ENCODE measurements at places on chromosomes 12 and 14. TPM values are rescaled to one million over a fixed set of nuclear protein-coding genes. Genes with fewer than 3 reads are reported as not detected.

GRCh38 chr14:69763761-69764510 is 3.0 kb upstream of the SRSF5 start:
- no peak for DNase-seq

DNA sequence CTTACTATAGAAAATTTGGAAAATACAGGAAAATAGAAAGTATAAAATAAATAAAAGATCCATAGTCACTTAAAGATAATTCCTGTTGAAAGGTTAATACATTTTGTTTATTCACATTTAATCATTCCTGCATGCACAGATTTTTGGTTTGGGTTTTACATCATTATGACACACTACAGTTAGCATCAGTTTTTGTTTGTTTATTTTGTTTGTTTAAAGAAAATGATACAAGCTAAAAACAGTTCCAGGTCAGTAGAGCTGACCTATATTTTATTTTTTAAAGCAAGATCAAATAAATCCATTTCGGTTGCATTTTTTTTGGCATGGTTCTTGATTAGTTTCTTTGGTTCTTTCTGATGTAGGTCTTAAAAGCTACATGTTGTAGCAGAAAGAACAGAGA is 68.8 kb upstream of the CCDC91 start:
- DNase-seq: no peak

DNA sequence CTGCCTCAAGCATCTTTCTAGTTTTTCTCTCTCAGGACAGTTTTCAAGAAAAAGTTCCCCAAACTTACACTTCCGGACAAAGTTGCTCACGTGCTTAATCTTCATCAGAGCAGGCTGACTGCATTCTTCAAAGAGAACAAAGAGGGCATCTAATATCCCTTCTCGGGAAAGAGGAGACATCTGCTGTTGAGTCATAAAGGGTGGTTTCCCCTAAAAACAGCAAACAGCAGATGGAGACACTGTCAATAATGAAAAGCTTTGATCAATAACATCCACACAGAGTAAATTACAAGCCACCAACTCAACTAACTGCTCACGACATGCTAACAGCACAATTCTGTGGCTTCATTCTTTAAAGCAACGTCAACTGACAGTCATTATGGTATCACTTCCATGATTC is 8.1 kb downstream of the CIT start:
- no peak for DNase-seq

DNA sequence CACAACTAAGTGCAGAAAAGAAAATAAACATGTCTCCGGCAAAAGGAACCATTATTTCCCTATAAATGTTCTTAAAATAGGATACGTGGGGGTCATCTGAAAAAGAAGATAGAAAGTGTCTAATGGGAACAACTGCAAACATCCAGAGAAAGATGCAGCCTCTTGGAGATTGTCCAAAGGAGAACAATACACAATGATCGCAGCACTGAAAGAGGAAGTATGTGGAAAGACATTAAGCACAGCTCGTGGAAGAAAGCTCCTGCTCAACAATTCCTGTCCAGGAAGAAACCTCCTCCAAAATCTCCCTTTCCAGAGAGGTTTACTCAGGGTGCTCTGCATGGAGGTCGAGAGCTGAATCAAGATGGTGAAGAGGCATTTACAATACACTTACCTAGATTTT is 2.5 kb upstream of the LALBA start:
- DNase-seq: no peak

GRCh38 chr14:55707365-55707804 is 127.4 kb downstream of the KTN1 start:
- peak; percentile 37 for DNase-seq

- no peak for DNase-seq
Observed at GRCh38 chr14:75634848-75635247, 25.8 kb downstream of the ERG28 start.

DNA sequence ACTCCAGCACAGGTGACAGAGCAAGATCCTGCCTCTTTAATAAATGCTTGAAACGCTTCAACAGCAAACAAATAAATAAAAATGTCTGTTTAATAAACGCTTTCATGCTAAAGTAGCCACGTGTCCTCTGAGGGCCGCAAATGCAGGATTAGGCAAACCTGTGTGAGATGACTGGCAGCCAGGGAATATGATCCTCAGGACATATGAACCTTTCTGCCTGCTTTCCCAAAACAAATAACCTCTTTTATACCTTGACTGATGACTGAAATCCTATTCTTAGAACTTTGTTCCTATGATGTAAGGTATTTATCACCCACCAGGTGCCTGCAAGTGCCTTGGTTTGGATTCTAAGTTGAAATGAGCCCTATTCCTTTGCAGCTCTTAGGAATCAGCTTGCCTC is 14.5 kb upstream of the FLVCR2 start:
- DNase-seq: no peak

GRCh38 chr12:89975574-89975973 is 266.9 kb upstream of the ATP2B1 start:
- DNase-seq: no peak

GRCh38 chr12:91630083-91630482 is 447.5 kb upstream of the DCN start:
- DNase-seq: no peak

DNA sequence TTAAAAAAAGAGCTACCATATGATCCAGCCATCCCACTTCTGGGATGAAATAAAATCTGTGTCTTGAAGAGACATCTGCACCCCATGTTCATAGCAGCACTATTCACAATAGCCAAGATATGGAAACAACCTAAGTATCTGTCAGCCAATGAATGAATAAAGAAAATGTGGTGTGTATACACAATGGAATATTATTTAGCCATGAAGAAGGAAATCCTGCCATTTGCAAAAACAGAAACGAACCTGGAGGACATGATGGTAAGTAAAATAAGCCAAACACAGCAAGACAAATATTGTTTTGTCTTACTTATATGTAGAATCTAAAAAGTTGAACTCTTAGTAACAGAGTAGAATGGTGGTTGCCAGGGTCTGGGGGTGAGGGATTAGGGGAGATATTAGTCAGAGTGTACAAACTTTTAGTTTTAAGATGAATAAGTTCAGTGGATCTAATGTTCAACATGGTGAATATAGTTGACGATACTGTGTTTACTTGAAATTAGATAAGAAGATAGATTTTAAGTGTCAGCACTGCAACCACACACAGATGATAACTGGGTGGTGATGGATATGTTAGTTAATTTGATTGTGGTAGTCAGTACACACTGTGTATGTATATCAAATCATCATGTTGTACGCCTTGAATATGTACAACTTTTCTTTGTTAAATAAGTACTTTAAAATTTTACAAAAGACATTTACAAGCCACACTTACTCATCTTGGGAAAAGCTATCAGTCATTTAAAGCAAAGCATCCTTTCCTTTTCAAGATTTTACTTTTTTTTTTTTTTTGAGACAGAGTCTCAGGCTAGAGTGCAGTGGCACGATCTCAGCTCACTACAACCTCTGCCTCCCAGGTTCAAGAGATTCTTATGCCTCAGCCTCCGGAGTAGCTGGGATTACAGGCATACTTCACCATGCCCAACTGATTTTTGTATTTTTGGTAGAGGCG is 89.9 kb downstream of the BICD1 start:
- no peak for DNase-seq

DNA sequence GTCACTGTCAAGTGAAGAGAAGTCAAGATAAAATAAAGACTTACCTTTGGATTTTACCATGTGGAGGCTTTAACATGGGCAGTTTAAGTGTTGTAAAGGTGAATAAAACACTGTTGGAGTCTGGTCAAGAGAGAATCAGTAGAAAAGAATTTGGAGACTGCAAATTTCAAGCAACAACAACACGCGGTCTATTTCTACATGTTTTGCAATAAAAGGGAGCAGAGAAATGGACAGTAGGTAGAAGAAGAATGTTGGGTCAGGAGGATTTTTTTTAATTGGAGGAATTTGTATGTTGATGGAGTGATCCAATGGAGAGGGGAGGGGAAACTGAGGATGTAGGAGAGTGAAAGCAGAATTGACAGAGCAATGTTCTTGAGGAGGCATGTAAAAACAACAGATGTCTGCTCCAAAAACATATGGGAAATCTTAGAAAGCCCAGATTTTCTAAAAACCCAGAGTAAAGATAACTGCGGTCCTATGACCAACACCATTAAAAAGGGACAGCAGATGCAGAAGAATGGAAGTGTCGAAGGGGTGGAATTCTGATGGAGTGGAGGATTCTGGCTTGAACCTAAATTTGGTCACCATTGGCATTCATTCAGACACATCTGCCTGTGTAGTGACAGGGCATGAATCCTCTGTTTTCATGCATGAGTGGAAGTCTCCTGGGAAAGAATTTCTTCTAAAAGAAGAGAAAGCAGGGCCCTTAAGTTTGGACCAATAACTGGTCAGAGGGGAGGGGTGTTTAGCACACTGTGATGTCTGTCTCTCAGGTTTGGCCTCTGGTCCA is 68.0 kb upstream of the OSBPL8 start:
- no peak for DNase-seq

DNA sequence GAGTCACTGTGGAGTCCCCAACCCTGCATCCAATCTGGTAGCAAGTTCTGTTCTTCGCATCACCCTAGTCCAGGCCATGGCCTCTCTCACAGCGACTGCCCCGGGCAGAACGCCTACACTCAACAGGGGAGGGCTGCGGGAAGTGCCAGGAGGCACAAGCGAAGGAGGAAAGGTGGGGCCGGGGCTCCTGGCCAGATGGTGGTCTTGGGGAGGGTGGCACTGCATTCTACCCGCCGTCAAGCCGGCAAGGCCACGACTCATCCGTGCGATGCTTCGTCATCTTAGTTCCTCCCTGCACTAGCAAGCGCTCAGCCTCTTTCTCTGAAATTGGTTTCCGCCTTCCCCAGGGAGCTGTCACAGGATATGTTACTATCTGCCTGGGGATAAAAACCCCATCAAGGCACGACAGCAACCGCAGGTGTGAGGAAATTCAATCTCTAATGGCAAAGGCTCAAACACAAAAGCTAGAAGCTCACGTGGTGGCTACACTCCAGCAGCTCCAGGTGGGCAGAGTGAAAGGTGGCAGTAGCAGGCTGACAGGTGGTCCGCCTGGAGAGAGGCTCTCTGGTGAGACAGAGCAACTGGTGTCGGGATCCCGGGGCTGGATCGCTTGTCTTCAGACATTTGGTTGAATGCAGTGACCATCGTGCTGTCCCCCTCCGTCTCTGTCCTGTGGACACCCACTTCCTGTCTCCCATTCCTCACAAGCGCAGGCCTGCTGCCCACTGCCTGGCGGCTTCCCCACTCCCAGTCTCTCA is 34.1 kb downstream of the ACADS start:
- DNase-seq: peak; percentile 17

- DNase-seq: no peak
Observed at GRCh38 chr14:52650774-52651173, 44.6 kb downstream of the ERO1A start.

DNA sequence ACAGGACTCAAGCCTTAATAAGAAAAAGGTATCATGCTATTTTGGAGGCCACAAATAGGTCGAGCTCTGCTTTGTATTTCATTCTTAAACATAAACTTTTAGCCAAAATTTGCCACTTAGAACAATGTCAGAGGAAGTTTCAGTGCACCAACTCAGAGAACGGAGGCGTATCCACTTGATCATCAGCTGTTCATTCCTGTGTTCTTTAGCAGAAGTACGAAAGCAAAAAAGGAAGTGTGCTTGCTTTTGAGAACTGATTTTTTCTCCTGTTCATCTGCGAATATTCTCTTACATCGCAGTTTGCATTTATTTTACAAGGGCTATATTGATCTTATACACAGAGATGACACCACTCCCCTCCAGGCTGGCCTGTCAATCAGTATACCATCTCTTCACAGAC is 188.6 kb upstream of the SOX5 start:
- DNase-seq: no peak

Gene NANOG
- total RNA-seq: 0.27 TPM

Gene TRIP11
- 33.1 TPM for total RNA-seq

Gene SYCP3
- 1.3 TPM for total RNA-seq

Gene TAS2R19
- 26.3 TPM for total RNA-seq

Gene GUCY2C
- total RNA-seq: 0.09 TPM

Gene SPATA7
- 71.0 TPM for total RNA-seq

Gene ARID2
- total RNA-seq: 73.3 TPM

Measured in cerebellum (tissue), 4 donors.